ENCODE measurements at places on chromosomes 3 and 15.

DNA sequence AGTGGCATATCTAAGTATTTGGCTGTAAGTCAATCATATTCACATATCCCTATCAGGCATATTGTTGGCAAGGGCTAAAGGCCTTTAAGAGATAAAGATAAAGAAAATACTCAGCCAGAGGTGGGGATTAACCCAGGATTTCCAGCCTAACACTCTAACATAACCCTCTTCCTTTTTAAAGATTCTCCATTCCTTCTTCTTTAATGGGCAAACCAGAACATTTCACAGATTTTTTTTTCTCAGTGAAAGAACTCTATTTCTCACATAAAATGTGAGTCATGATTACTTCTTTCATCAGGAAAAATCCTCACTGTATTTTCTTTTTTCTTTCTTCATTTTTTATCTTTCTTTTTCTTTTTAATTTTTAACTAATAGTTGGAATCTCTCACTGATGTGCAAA, 200.4 kb downstream of the NR1D2 start:
- H3K4me1 ChIP-seq, result no peaks in the 10 kb centered on the region
- H3K36me3 ChIP-seq, result no peaks in the 10 kb centered on the region
- no peak for DNase-seq
- H3K4me3 ChIP-seq, result no peak overlapping the region

DNA sequence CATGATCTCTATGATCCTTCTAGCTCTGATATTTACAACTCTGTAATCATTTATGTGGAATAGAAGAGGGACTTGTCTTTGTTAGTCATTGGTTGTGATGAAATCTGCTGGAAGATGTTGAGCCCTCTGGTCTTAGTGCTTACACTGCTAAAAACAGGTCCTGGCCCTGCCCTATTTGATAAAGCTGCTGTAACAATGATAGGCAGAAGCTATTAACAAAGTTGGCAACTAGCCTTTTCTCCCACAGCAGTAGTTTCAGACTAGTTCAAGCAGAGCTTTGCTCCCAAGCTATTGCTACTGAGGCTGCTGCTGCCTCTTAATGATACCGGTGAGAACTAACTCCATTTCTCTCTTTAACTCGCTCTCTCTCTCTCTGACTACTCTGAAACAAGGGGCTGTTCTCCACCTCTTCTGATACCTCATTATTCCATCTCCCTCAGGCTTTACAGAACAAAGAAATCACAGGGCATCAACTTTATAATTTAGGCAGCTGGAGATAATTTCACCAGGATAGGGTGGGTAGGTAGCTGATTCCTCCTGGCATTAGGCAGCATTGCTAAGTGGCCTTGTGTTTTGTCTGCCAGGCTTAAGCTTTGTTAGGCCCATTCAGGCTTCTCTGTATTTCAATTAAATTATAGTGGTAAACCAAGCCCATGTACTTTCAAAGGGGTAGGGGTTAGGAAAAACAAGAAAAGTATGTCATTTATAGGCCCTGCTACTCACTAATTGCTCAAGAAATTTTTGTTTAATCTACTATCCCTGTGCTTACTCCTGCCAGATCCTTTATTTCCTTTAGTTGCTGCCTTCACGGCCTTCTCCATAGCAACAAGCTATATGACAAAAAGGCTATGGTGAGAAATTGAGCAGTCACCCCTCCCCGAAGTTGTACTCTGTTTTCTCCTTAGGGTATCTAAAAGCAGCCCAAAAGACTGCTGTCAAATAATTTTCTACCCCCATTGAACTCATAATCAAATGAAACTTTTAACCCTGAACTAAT, 139.6 kb downstream of the RBPMS2 start:
- DNase-seq, result no peak
- no peaks in the 10 kb centered on the region for H3K27me3 ChIP-seq
- H3K4me3 ChIP-seq, result no peak overlapping the region
- H3K4me1 ChIP-seq, result peaks cover 73% of the 10 kb centered on the region

- H3K27ac ChIP-seq, result no peak overlapping the region
- no peaks in the 10 kb centered on the region for H3K36me3 ChIP-seq
- no peaks in the 10 kb centered on the region for H3K27me3 ChIP-seq
- no peak for DNase-seq
- no peaks in the 10 kb centered on the region for H3K4me1 ChIP-seq
- H3K4me3 ChIP-seq, result no peak overlapping the region
These were observed 696.3 kb downstream of the EPHA3 start for GRCh38 chr3:89803711-89804110.

DNA sequence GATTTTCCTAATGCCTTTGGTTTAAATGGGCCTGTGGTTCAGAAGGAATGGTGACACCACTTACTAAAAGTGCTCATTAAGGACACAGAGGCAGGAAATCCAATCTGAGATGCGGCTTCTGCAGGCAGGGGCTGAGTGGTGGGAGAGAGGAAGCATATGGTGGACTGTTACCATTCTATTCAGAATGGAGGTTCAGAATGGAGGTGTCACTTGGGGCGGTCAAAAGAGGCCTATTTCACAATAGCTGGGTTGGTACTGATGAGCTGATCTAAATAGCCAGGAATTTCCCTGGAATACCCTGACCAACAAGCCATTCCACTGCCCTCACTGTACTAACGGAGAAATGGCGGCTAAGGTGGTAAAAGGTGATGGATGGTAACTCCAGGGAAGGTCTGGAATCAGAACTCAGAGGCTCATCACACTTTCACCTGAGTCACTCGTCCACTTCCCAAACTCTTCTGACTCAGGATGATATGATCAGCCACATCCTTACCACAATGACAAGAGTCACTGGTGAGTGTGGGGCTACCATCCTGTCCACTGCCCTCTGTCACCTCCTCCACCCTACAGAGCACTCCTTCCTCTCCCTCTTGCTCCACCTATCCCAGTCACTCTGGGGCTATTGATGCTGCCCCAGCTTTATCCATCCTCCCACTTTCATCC, 15.7 kb downstream of the RFT1 start:
- H3K36me3 ChIP-seq, result peaks cover 69% of the 10 kb centered on the region
- no peaks in the 10 kb centered on the region for H3K27me3 ChIP-seq
- H3K4me3 ChIP-seq, result no peak overlapping the region
- no peak for DNase-seq
- peaks cover 15% of the 10 kb centered on the region for H3K4me1 ChIP-seq
- H3K27ac ChIP-seq, result no peak overlapping the region

- no peaks in the 10 kb centered on the region for H3K36me3 ChIP-seq
- no peak overlapping the region for H3K4me3 ChIP-seq
- H3K27me3 ChIP-seq, result no peaks in the 10 kb centered on the region
- H3K27ac ChIP-seq, result no peak overlapping the region
- peaks cover 34% of the 10 kb centered on the region for H3K4me1 ChIP-seq
- peak; percentile 64 for DNase-seq
These were observed 123.5 kb downstream of the RPLP1 start for GRCh38 chr15:69576035-69576526.

- no peak overlapping the region for H3K27ac ChIP-seq
- H3K4me3 ChIP-seq, result no peak overlapping the region
- DNase-seq, result no peak
- peaks cover under 1% of the 10 kb centered on the region for H3K27me3 ChIP-seq
- H3K4me1 ChIP-seq, result no peaks in the 10 kb centered on the region
These were observed 252.7 kb downstream of the NR1D2 start for GRCh38 chr3:24197809-24198208.

DNA sequence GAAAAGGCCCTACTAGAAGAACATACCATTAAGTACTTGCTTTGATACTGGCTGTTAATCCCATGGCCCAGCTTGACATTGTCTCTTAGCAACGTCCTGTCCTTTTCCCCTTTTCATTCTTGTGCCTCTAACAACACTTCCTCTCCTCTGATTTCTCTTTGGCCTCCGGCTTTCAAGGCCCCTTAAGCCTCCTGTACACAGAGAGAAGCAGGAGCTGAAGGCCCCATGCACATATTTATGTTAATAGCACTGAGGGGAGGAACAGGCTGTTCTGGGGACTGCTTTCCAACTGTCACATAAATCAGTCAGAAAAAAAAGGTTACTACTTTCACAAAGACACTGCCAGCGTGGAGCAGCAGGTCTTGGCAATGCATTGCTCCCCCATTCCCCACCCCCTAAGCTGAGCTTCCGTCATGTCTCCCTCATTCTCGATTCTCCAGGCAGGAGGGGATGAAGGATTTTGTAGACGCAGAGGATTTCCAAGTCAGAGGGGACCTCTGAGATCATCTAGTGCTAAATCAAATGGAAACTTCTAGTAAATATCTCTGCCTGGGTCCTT, 257.4 kb upstream of the ADAMTS9 start:
- H3K4me3 ChIP-seq, result no peak overlapping the region
- no peak overlapping the region for H3K27ac ChIP-seq
- H3K27me3 ChIP-seq, result no peaks in the 10 kb centered on the region
- no peak for DNase-seq
- no peaks in the 10 kb centered on the region for H3K36me3 ChIP-seq
- H3K4me1 ChIP-seq, result no peaks in the 10 kb centered on the region

- H3K27me3 ChIP-seq, result no peaks in the 10 kb centered on the region
- H3K4me3 ChIP-seq, result no peak overlapping the region
- DNase-seq, result no peak
- H3K4me1 ChIP-seq, result no peaks in the 10 kb centered on the region
- H3K36me3 ChIP-seq, result no peaks in the 10 kb centered on the region
These were observed 87.1 kb upstream of the PLSCR5 start for GRCh38 chr3:146692254-146692653.

DNA sequence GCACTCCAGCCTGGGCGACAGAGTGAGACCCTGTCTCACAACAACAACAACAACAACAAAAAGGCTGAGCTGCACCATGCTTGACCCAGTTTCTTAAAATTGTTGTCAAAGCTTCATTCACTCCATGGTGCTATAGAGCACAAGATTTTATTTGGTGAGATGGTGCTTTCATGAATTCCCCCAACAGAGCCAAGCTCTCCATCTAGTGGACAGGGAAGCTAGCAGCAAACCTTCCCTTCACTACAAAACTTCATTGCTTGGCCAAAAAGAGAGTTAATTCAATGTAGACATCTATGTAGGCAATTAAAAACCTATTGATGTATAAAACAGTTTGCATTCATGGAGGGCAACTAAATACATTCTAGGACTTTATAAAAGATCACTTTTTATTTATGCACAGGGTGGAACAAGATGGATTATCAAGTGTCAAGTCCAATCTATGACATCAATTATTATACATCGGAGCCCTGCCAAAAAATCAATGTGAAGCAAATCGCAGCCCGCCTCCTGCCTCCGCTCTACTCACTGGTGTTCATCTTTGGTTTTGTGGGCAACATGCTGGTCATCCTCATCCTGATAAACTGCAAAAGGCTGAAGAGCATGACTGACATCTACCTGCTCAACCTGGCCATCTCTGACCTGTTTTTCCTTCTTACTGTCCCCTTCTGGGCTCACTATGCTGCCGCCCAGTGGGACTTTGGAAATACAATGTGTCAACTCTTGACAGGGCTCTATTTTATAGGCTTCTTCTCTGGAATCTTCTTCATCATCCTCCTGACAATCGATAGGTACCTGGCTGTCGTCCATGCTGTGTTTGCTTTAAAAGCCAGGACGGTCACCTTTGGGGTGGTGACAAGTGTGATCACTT, 2.0 kb downstream of the CCR5 start:
- no peaks in the 10 kb centered on the region for H3K27me3 ChIP-seq
- no peaks in the 10 kb centered on the region for H3K36me3 ChIP-seq
- peak overlapping the region; percentile 43 for H3K4me3 ChIP-seq
- no peak overlapping the region for H3K27ac ChIP-seq

- DNase-seq, result no peak
- H3K36me3 ChIP-seq, result no peaks in the 10 kb centered on the region
- no peaks in the 10 kb centered on the region for H3K27me3 ChIP-seq
- H3K4me3 ChIP-seq, result no peak overlapping the region
- no peak overlapping the region for H3K27ac ChIP-seq
These were observed 109.8 kb downstream of the PLCH1 start for GRCh38 chr3:155635056-155635455.

- no peak for DNase-seq
- H3K27me3 ChIP-seq, result no peaks in the 10 kb centered on the region
- H3K27ac ChIP-seq, result no peak overlapping the region
- H3K4me1 ChIP-seq, result peaks cover 15% of the 10 kb centered on the region
These were observed 9.1 kb upstream of the TIPARP start for GRCh38 chr3:156665291-156665690.

GRCh38 chr15:41567862-41568261, 8.8 kb downstream of the TYRO3 start:
- no peak overlapping the region for H3K4me3 ChIP-seq
- no peaks in the 10 kb centered on the region for H3K4me1 ChIP-seq
- no peak overlapping the region for H3K27ac ChIP-seq
- H3K36me3 ChIP-seq, result no peaks in the 10 kb centered on the region

- no peak for DNase-seq
- H3K4me1 ChIP-seq, result no peaks in the 10 kb centered on the region
- H3K36me3 ChIP-seq, result no peaks in the 10 kb centered on the region
- H3K4me3 ChIP-seq, result no peak overlapping the region
- no peak overlapping the region for H3K27ac ChIP-seq
These were observed 361.6 kb downstream of the RBMS3 start for GRCh38 chr3:29642393-29643033.

DNA sequence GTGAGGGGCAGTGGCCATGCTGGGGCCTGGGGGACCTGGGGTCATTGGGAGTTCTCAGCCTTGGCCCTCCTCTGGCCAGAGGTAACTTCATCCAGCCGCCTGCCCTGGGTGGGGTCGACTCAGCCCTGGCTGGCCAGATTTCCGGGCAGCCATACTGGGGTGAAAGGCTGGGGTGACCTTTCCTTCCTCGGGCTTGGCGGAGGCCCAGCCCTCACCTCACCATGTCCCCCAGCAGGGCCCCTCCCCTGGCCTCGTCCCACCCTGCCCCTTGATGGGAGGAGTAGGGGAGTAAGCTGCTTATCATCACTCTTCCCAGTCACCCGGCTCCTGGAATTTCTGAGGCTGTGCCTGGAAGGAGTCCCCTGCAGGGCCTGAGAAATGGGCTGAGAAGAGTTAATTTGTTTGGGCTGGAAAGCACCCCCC, 5.4 kb downstream of the SEMA3F start:
- H3K4me3 ChIP-seq, result no peak overlapping the region
- no peak for DNase-seq
- H3K27me3 ChIP-seq, result peaks cover 14% of the 10 kb centered on the region
- no peak overlapping the region for H3K27ac ChIP-seq

DNA sequence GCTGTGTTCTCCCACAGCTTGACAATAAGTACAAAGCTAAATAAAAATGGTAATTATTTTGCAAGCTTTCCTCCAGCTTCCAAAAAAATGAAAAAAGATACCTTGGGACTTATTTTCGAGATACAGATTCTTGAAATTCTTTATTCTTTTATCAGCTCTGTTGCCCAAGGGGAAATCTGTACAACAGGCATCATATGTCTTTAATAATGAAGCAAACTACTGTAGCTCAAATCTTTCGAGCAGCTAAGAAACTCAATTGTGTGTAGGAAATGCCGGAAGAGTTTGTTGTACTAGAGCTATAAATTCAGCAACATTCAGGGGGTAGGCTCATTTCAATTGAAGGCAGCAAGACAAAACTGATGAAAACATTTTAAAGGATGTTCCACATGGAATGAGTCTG, 297.7 kb downstream of the GBE1 start:
- no peak overlapping the region for H3K4me3 ChIP-seq
- DNase-seq, result no peak
- H3K36me3 ChIP-seq, result no peaks in the 10 kb centered on the region
- no peak overlapping the region for H3K27ac ChIP-seq

DNA sequence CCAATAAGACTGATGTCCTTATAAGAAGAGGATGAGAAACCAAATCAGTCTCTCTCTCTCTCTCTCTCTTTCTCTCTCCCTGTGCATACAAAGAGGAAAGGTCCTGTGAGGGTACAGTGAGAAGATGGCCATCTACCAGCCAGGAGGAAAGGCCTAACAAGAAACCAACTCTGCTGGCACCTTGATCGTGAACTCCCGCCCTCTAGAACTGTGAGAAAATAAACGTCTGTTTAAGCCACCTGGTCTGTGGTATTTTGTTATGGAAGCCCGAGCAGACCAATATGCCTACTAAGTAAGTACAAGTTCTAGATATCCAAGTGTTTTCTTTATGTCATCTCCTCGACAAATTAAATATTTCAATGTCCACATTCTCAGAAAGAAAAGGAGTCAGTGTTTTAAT, 44.9 kb upstream of the TMC3 start:
- H3K4me3 ChIP-seq, result no peak overlapping the region
- no peak for DNase-seq
- H3K36me3 ChIP-seq, result no peaks in the 10 kb centered on the region
- H3K27ac ChIP-seq, result no peak overlapping the region
- no peaks in the 10 kb centered on the region for H3K27me3 ChIP-seq

Data from CD4-positive, alpha-beta T cell (primary cell).